IPS DF 6.9 (cell line): ENCODE measurements at places on chromosomes 12 and 14.
A peak's percentile ranks its signal among the peaks of the same experiment; 100 is the strongest.

- DNase-seq = no peak
Measured at GRCh38 chr12:79521576-79521975, 169.2 kb downstream of the PAWR start.

- no peak for DNase-seq
Measured at GRCh38 chr14:69635981-69636639, 24.7 kb downstream of the SUSD6 start.

GRCh38 chr12:41527534-41528116 lies 339.5 kb downstream of the PDZRN4 start:
- no peak for DNase-seq

DNA sequence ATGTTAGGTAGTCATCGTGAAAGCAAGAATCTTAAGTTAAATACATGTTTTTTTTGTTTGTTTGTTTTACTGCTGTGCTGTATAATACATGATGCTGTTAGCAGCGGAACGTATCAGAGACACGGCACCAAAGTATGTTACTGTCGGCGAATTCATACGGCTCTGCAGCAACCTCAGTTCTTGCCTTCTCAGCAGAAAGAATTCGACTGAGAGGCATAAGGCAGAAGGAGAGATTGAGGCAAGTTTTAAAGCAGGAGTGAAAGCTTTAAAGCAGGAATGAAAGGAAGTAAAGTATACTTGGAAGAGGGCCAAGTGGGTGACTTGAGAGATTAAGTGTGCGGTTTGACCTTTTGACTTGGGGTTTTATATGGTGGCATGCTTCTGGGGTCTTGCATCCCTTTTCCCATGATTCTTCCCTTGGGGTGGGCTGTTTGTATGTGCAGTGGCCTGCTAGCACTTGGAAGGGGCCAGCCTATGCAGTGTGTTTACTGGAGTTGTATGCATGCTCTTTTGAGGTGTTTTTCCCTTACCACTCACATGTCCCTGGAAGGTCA lies 23.7 kb downstream of the LEMD3 start:
- no peak for DNase-seq

GRCh38 chr12:89472508-89472907 lies 52.1 kb downstream of the GALNT4 start:
- no peak for DNase-seq

DNA sequence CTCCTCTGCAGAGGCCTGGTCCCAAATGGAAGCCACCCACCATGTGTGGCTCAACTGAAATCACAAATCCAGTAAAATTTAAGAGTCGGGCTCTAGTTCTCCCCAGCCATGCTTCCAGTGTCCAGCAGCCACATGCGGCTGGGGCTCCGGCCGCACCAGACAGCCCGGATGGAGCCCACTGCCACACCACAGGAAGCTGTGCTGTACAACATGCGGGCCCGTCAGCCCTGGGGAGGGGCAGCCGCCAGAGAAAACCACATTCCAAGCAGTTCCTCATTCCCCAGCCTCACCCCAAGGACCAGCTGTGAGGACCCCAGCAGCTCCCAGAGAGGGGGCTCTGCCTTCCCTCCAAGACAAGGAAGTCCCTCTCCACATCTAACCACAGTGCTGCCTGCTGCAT lies 135.0 kb downstream of the NCOR2 start:
- DNase-seq = no peak

DNA sequence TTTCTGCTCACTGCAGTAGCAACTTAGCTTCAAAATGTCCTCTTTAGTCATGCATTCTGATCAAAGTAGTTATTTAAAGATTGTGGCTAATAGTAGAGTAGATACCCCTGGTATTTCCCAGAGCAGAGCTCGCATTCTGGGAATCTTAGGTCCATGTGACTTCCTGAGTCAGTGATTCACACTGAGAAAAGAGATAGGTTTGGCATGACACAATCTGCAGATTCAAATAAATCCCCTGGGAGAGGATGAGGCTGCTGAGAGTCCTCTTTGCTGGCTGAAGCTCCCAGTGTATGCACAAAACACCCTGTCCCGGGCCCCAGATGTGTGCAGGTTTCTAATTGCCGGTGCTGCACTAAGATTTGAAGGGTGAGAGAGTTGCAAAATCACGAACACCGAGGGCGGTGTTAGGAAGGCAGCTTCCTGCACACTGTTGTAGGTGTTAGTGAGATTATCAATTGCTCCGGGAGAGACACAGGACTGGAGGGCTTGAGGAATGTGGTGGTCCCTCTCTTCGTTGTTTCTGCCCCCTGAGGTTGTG lies 233.2 kb downstream of the NRXN3 start:
- no peak for DNase-seq

DNA sequence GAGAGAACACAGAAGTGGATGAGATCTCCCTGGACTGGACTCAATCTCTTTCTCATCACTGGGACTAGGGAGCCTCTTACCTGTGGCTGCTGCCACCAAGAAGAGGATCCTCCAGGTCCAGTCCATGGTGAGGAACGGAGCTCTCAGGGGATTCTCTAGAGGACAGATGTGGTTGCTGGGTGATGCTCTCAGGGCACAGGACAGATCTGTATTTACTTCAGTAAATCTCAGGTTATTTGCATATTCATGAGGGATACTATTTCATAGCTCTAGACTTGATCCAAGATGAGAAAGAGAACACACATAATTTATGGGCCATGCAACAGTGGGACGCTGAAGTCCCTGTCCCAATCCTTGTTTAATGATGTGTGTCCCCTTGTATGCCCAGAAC lies 460.5 kb downstream of the TMEM121 start:
- DNase-seq = no peak

- no peak for DNase-seq
Measured at GRCh38 chr12:47801170-47801903, 18.4 kb downstream of the HDAC7 start.

DNA sequence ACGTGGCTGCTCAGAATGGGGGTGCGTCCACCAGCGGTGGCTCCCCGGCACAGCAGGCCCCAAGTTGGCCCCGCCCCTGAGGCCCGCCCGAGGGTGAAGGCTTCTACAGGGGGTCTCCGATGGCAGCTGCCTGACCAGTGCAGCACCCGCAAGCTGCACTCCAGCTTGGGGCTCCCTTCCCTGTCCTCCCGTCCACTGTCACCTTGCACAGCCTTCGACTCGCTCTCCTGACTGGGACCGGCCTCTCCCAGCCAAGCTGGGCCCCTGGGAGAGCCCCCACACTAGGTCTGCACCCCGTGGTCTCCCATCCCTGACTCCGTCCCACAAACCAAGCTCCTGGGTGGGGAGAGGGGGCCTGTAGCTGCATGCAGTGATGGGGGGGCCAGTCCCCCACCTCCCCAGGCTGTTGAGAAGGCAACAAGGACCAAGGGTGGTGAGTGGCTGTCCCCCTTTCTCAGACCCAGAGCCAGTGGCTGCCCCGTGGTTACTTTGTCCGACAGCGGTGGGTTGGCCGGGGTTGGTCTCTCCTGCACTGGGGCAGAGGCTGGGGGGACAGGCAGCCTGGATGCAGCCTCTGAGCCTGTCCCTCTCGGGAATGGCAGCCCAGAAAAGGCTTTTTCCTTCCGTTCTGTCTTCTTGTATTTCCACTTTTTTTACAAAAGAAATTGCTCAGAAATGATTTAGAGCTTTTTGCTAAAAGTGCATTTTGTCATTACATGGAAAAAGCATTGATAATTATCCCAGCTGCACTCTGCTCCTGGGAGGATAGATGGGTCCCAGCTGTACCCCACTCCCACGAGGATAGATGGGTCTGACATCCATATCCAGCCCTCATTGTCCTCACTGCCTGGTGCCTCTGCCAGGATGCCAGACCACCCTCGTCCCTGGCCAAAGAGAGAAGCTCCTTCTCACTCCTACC lies 217.0 kb downstream of the KIF26A start:
- DNase-seq = no peak

- DNase-seq = no peak
Measured at GRCh38 chr14:75987201-75987970, 1.8 kb downstream of the IFT43 start.

DNA sequence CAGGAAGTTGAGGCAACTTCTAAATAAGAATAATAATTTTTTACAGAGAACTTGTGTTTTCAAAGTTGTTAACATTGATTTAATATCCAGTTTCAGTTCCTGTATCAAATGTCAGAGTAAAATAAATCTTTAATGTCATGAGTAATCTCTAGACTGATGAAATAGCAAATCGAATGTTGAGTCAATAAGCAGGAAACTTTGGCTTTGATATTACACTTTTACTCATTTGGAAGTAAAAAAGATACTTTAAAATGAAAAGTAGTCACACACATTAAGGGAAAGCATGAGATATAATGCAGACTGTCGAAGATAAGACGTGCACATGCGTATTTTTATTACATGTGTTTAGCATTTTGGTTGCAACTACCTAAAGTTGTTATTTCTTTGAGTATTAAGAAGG lies 78.2 kb upstream of the PTGDR start:
- DNase-seq = no peak

GRCh38 chr14:36617824-36618223 lies 35.4 kb upstream of the NKX2-8 start:
- DNase-seq = no peak

DNA sequence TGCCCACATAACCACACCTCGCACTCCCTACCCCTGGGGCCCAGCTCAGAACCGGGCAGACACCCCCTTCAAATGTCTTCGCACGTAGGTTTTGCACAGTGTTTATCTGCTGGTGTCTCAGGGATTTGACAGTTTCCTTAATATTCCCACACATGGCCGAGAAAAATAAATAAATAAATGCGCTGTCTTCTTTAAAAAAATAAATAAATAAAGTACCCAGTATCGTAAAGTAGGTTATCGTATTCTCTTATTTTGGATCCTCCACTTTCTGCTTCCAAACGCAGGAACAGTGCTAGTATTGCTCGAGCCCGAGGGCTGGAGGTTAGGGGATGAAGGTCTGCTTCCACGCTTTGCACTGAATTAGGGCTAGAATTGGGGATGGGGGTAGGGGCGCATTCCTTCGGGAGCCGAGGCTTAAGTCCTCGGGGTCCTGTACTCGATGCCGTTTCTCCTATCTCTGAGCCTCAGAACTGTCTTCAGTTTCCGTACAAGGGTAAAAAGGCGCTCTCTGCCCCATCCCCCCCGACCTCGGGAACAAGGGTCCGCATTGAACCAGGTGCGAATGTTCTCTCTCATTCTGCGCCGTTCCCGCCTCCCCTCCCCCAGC lies 710 bp upstream of the FOS start:
- no peak for DNase-seq

- DNase-seq = no peak
Measured at GRCh38 chr14:24556756-24557155, 19.3 kb downstream of the CTSG start.

GRCh38 chr12:54385251-54385914 lies 850 bp upstream of the ZNF385A start:
- DNase-seq = no peak

GRCh38 chr14:94707494-94707893 lies 62.4 kb downstream of the GSC start:
- peak; percentile 61 for DNase-seq
